ENCODE measurements at places on chromosomes 2 and 18.

DNA sequence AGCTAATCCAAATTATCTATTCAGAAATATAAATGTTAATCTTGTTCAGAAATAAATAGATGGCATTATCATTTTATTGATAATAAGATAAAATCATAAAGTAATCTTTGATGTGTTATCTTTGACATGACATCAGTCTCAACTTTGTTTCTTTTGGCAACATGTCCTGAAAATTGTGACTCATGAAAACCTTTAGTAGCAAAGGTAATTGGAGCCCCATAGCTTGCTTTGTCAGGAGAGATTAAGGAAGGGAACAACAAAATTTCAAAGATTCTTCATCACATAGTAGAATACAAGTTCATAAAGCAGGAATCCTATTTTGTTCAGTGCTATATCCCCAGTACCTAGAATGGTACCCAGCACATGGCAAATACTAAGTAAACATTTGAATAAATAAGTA is 165.4 kb downstream of the KCNE4 start:
- no peak for DNase-seq

GRCh38 chr2:161384864-161385263 is 31.2 kb upstream of the TBR1 start:
- DNase-seq = no peak

DNA sequence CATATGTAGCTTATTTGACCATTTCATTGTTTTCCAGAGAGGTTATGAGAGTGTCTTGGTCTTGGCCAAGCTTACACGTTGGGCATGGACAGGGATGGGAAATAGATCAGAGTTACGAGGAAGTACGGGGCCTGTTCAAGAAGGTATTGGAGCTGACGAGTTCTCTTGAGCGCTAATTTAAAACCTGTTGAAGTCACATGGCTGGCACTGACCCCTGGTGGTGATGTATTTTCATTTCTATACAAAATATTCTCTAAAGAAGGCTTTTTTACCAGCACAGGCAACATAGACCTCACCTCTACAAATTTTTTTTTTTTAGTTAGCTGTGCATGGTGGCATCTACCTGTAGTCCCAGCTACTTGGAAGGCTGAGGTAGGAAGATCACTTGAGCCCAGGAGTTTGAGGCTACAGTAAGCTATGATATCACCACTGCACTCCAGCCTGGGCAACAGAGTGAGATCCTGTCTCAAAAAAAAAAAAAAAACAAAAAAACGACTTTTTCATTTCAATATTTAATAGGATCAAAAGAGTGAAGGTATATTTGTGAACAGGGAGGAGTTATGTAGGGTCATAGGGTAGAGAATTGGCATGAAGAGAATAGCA is 19.6 kb downstream of the UGP2 start:
- peak; percentile 34 for DNase-seq

GRCh38 chr2:228916416-228917090 is 354.5 kb downstream of the PID1 start:
- DNase-seq = no peak

DNA sequence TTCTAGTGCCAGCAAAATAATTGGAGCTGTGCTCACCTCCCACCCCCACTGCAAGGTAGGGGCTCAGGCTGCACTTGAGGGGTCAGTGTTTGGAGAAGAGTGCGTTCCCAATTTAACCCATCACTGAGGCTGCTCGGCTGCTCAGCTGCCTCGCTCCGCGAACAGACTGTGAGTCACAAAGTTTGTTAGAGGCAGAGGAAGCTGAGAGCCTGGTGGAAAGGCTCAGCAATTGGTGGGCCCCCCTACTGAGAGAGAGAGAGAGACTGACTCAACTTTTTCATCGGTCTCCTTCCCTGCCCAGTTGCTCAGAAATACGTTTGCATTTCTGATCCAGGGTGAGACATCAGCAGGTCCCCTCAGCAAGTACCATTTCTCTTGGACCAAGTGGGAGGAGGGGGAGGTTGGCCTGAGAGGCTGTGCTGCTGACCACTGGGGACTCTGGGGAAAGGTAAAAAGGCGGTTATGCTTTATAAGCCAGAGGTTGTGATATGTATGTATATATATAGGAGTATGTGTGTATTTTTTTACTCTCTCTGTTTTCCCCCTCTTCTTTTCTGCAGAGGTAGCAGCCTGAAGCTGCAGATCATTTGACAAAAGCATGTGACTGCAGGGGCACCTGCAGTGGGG is 1.5 kb downstream of the EFR3B start:
- DNase-seq = no peak

DNA sequence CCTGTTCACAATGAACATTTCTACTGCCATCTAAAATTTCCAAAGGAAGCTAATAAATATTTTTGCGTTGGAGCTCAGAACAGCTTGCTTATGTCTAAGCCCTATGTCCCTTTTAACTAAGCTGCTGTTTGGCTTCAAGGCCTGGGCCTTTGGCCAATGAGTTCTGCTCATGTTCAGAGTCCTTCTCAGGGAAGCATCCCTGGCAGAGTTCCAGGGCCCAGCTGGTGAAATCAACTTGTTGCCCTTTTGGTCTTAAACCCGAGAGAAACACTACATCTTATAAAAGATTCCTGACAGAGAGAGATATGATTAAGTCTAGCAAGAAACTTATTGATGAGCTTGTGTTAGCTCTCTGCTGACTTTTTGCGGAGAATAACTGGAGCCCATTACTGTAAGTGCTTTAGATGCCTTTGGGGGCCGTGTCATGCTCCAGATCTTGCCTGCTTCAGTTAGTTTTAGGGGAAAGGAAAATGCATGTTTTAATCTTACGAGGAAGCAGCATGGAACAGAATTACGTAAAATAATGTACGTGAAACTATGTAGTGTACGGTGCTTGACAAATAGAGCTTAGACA is 102.5 kb upstream of the NOSTRIN start:
- peak; percentile 87 for DNase-seq

GRCh38 chr2:240437861-240438809 is 2.7 kb downstream of the GPC1 start:
- DNase-seq = peak; percentile 67

DNA sequence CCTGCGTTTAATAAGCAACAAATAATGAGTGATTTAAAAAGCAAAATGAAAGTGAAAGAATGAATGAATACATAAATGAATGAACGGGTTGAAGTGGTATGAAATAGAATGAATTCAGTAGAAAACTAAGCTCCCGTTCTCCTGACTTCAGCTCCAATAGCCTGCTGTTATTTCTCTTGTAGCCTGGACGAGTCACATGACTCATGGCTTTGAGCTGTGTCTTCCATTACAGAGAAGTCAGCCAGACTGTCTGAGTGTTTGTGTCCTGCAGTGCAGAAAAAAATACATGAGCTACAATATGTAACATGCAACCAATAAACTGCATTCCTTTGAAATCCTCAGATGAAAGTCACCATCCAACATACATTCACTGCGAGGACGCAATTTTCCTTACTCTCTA is 21.2 kb downstream of the SCG2 start:
- DNase-seq = no peak

DNA sequence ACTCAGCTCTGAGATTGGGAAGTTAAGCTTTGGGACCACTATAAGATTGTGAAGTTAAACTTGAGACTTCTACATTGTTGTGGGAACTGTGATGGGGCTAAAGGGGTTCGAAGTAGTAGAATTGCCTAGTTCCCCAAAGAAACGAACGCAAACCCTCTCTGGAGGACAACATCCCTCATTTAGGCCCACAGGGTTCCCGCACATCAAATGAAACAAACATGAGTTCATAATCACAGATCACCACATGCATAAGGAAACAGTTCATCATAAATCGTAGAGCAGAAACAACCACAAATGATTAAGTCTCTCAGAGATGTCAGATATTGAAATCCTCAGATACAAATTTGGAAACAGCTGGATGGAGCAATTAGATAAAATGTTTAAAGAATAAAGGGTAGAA is 55.9 kb upstream of the HPCAL1 start:
- no peak for DNase-seq

GRCh38 chr18:36493349-36494159 is 196.0 kb downstream of the FHOD3 start:
- no peak for DNase-seq

- no peak for DNase-seq
Observed at GRCh38 chr2:26681656-26682055, 10.9 kb upstream of the KCNK3 start.

DNA sequence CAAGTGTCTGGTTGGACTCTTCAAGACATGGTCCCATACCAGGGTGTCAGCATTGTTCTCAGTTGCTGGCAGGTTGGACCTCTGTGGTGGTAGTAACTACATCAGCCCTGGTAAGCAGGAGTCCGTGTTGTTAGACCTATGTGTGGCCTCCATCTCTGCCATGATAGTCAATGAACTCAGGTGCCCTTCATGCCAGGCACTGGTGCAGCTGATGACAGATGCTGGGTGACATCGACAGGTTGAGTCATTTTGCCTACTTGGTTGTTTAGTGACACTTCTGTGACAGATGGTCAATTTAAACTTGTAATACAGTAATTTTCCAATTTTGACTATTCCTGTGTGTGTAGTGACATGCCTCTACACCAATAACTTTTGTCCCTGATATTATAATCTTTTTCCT is 189.7 kb downstream of the SP3 start:
- no peak for DNase-seq

- DNase-seq = no peak
Observed at GRCh38 chr2:120703330-120703994, 32.2 kb upstream of the GLI2 start.

DNA sequence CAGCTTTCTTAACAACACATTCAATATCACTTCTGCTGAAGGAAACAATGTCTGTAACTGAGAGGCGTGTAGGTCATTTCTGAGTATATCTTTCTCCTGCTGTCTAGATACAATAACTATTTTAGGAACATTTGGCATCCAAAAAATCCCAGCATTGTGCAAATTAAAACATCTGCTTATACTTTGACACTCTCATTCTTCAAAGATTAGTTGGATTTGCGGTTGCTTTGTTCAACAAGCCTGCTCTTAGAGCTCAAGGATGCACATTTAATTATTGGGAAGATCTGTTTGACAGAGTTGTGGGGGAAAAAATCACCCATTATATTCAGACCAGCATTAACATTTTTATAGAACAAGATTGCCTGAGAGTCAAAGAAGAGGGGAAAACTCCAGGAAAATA is 449.5 kb upstream of the HNRNPA3 start:
- no peak for DNase-seq

- DNase-seq = no peak
Observed at GRCh38 chr2:50753234-50753633, 278.7 kb downstream of the NRXN1 start.

GRCh38 chr18:8607776-8608742 is 1.2 kb upstream of the RAB12 start:
- DNase-seq = no peak

GRCh38 chr2:107338059-107338458 is 452.1 kb upstream of the ST6GAL2 start:
- no peak for DNase-seq

GRCh38 chr2:138948070-138948539 is 167.9 kb upstream of the NXPH2 start:
- DNase-seq = no peak

GRCh38 chr2:241858206-241859016 is at the start of gene PDCD1:
PDCD1 (minus strand) TSS chr2:241858894; CDS start chr2:241858838, 56 bp downstream.
- DNase-seq = no peak

DNA sequence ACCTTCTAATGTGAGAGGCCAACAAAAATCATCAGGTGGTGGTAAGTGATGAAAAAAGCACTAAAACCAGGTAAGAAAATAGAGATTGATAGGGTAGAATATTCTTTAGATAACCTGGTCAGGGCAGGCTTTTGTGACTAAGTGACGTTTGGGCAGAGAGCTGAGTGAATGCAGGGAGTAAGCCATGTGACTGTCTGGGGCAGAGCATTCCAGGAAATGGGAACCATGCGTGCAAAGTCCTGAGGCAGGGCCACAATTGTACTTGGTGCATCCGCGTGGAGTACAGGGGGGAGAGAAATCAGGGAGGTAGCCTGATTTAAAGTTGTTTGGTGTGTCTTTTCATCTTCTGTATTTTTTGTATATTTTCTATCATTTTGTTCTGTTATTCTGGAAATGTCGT is 102.5 kb downstream of the LYPD6B start:
- no peak for DNase-seq

GRCh38 chr18:44586782-44587524 is 93.7 kb upstream of the SETBP1 start:
- no peak for DNase-seq

DNA sequence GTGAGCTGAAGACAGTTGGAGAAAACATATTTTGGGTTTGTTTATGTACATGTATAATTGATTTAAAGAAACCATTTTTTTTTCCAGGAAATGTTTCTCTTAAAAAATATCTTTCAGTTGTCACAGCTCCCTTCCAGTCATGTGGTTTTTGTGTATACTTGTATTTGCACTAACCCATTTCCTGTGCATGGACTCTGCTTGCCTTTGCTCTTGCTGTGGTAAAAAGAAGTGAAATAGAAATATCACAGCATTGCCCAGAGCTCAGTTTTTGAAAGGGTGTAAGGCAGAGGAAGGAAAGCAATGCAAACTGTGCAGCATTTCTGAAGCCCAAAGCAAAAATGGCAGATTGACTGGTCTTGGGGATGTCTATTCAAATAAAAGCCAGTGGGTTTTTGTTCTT is 10.4 kb upstream of the DOCK10 start:
- no peak for DNase-seq

DNA sequence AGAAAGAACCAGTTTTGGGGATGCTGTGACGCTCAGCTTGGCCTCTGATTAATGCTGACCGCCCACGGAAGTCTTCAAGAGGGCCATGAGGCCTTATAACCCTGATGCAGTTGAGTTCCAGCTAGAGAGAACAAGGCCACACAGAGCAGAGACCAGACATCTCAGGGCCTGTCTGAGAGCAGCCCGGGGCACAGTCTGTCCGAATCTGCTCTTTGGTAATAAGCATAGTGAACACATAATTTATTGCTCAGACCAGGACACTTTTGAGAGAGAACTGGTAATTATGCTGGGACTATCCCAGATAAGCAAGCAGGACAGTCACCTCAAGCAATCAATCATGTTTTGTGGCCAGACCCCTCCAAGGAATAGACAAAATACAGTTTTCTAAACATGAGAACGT is 68.5 kb downstream of the STPG4 start:
- no peak for DNase-seq

DNA sequence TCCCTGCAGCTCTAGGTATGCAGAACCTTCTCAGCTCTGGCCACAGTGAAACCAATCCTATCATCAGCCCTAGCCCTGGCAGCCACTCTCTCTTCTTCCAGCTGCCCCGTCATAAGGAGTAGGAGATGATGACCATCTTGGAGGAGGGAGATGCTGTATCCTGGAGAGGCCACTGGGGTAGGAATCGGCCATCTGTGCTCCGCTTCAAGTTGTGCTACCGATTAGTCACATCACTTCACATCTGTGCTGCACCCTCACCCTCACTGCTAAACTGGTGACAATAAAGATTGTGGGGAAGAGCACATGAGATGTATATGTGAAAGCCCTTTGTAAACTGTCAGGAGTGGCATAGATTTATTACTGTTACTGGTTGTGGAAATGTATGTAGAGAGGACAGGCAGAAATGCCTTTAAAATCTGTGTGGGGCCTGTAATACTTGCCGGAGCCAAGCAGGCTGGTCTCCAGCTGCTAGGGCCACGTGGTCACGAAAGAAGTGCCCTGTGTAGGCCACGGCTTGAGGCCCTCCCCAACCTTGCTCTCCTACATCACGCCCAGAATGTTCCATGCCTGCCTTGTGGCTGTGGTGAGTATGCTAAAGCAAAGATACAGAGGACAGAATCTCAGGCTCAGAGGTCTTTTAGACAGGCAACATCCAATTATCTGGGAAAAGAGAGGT is 236.8 kb downstream of the CLIP4 start:
- DNase-seq = no peak

- DNase-seq = no peak
Observed at GRCh38 chr2:176967911-176968450, 244.6 kb upstream of the HNRNPA3 start.

GRCh38 chr2:3132466-3132865 is 245.2 kb downstream of the EIPR1 start:
- DNase-seq = no peak

GRCh38 chr2:3212984-3213383 is 164.6 kb downstream of the EIPR1 start:
- no peak for DNase-seq
